NCI-H1417 (cell line): ENCODE measurements at places on chromosomes 13 and 19.
A peak's percentile ranks its signal among the peaks of the same experiment; 100 is the strongest.

DNA sequence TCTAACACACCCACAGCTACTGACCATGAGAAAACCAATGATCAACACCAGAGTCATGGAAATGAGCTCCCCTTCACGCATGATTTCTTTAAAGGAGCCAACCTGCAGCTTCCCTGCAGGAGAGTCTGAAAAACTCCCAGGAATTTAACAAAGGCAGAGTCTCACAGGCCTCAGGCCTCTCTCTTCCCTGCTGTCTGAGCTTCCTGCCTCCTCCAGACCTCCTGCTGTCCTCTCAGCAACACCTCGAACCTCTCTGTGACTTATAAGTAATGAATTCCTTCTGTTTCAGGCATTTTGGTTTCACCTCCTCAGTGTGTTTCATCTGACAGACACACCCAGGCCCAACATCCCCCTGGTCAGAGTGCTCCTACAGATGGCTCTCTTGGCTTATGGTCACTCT, 1044.4 kb downstream of the UQCRFS1 start:
- DNase-seq: no peak

- DNase-seq: no peak
Measured at GRCh38 chr19:49592486-49593232, 1.7 kb downstream of the PRR12 start.

- no peak for DNase-seq
Measured at GRCh38 chr19:29683009-29683408, 17.7 kb downstream of the PLEKHF1 start.

DNA sequence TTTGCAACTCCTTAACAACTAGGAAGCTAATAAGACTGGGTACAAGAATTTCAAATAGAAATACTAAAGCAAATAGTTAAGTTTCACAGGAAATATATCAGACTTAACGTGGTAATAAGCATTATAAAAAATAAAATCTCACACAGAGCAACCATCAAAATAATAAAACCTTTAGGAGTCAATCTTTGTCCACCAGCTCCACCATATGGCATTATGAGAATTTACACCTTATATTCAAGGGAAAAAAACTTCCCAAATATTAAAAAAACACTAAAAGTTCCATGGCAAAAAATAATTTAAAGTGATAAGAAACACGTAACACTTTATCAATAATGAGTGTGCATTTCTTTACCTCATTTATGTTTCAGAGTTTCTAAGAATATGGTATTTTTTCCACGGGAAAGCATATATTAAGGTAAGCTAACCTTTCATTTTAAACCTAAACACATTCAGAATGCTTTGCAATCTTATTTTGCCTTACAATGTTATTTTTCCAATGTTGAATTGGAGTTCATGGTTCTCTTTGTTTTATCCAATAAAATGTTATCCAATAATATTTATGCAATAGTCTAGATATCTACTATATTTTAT, 423.2 kb upstream of the SGCG start:
- peak; percentile 21 for DNase-seq
